ENCODE measurements at places on chromosomes 1 and 21. TPM values are rescaled to one million over a fixed set of nuclear protein-coding genes. Genes with fewer than 3 reads are reported as not detected.

Gene RIMKLA
- total RNA-seq = 5.3 TPM

Gene ZNF593OS
- not detected for total RNA-seq

GRCh38 chr21:40602080-40602479, 244.9 kb downstream of the DSCAM start:
- DNase-seq = no peak

Gene LCE6A
- not detected for total RNA-seq

GRCh38 chr1:148318123-148318903, 164.8 kb downstream of the PPIAL4G start:
- DNase-seq = peak; percentile 75

Gene PRAMEF2
- not detected for total RNA-seq

Gene ANGEL2
- total RNA-seq = 46.3 TPM

DNA sequence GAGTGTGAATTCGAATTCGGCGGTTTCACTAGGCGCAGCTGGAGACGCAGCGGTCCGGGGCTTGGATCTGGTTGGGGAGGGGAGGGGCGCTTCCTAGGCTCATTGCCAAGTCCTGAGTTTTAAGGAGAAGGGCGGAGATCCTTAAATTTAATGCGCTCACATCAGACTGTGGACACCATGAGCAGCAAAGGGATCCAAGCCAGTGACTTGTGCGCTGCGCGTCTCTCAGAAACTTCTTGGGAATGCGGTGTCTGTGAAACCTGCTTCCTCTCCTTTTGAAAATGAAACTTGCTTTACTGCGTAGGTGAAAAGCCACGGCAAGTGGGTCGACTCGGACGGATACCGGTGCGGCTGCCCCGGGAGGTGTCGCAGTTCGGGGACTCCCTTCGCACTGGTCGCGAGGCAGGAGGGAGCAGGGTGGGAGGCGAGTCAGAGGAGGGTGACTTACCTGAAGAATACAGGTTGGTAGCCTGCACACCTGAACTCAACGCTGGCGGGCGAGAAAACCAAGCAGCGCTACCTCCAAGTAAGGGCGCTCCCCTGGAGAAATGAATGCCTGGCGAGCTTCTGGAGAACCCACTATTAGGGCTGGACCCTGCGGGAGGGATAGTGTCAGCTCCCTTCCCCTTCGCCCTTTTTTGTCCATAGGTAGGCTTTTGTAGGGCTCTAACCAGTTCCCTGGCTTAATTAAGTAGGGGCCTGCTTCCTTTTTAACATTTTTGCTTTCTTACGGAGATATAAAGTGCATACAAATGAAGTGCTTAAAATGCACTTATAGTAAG, 992 bp downstream of the TENT5C start:
- DNase-seq = peak; percentile 51

Gene SIM2
- 0.18 TPM for total RNA-seq

DNA sequence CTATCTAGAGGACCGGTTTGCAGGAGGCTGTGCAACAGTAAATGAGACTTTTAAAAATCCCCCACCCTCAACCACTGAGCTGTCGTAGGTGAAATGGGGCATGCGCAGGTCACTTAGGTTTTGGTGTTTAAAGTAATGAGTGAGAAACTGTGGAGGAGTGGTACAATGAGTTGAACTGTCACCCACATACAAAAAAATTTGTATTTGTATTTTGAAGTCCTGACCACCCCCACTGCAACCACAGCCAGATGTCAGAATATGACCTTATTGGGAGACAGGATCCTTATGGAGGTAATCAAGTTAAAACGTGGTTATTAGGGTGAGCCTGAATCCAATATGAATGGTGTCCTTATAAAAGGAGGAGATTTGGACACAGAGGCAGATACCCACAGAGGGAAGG, 1.6 kb upstream of the IRF6 start:
- DNase-seq = no peak

Gene BLZF1
- 11.8 TPM for total RNA-seq

Gene LMX1A
- total RNA-seq = not detected

Gene NBPF3
- 4.3 TPM for total RNA-seq

- no peak for DNase-seq
Observed at GRCh38 chr1:178533121-178533946, 20.4 kb downstream of the TEX35 start.

DNA sequence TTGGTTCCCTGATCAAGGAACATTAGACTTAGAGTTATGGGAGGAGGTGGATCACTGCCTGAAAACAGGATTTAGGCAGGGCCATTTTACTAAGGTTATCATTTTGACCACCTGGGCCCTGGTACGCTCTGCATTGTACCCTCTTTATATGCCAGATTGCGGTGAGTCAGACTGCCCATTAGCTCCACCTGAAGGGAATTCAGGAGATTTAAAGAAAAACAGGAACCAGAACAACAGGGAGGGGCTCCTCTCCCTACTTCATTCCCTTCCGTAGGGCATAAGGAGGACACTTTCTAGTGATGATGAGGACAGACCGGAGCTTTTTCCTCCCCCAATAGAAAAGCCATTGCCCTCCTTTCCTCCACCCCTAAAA, 20.6 kb upstream of the ITLN1 start:
- no peak for DNase-seq

Gene WNT3A
- not detected for total RNA-seq

Gene PROX1
- total RNA-seq = not detected

- no peak for DNase-seq
Observed at GRCh38 chr21:40271164-40271563, 403.9 kb downstream of the PCP4 start.

GRCh38 chr1:157108448-157108847, 8.8 kb upstream of the ETV3L start:
- no peak for DNase-seq

Gene PAQR6
- 7.1 TPM for total RNA-seq

Gene BARHL2
- total RNA-seq = not detected

DNA sequence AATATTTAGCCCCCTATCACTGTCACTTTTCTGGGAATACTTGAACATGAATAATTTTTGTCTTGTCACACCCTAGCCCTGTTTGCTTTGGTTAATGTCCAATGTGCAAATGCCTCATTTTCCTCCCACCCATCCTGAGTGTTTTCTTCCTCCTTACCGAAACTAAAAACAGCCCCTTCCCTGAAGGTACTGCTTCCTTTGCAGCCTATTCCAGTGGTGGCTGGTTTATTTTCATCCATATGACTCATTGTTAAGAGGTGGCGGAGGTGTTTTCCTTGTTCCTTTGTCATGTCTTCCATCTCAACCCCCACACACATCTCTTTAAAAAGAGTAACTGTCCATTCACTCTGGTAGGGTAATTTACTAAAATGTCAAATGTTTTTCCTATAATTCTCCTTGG, 40.4 kb downstream of the CD55 start:
- no peak for DNase-seq

Gene S100A12
- total RNA-seq = not detected

DNA sequence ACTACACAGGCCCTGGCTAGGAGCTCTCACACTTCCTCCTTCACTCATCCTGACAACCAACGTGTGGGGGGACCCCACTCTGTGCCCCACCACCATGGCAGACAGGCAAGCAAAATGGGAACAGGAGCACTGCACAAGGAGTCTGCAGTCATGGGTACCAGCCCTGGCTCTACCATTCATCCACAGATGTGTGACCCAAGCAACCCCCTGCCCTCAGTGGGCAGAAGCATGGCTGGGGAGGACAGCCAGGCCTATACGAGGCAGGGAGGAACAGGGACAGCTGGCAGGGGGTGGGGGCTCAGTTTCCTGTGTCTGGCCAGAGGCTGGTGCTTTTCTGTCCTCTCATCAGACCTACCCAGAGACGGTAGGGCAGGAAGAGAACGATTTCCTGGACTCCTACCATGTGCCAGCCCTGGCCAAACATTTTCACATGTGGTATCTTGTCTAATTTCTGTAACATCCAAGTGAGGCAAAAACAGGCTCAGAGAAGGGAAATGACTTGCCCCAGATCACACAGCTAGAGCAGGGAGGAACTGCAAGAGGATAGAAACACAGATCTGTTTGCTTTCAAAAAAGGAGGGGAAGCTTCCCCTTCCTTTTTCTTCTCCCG, 178.0 kb downstream of the HIVEP3 start:
- no peak for DNase-seq

DNA sequence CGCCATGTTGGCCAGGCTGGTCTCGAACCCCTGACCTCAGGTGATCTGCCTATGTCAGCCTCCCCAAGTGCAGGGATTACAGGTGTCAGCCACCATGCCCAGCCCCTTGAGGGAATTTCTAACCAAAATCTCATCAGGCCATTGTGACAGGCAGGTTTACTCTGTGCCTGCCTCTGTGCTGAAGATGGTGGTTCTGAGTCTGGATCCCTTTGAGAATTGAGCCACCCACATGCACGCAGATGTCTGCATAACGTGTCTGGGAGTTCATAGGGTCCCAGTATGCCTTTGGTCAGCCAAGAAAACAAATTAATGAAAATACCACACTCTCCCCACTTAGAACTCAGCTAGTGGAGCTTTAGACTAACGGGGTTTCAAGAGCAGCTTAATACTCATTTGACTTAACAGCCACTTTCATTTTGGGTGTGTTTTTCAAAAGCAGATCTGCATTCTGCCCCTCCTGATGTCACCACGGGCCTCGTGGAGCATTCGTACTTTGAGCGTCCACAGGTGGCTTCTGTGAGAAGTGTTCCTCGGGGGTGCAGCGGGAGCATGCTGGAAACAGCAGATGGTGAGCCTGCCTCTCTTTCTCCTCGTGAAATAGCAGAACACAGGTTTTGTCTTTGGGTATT, 45.3 kb downstream of the DIP2A start:
- no peak for DNase-seq

DNA sequence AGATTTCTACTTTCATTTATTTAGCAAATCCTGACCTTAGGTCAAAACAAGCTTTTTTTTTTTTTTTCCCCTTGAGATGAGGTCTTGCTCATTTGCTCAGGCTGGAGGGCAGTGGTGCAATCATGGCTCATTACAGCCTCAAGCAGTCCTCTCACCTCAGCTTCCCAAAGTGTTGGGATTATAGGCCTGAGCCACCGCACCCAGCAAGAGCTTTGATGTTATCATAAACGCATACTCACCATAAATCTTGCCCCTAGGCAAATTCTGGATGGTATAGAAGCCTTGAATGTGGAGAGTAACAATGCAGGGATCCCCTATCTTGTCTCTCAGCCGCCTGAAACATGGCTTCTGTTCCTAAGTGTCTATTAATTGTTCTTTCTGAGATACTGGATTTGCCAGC, 24.8 kb upstream of the CLDN8 start:
- DNase-seq = no peak

DNA sequence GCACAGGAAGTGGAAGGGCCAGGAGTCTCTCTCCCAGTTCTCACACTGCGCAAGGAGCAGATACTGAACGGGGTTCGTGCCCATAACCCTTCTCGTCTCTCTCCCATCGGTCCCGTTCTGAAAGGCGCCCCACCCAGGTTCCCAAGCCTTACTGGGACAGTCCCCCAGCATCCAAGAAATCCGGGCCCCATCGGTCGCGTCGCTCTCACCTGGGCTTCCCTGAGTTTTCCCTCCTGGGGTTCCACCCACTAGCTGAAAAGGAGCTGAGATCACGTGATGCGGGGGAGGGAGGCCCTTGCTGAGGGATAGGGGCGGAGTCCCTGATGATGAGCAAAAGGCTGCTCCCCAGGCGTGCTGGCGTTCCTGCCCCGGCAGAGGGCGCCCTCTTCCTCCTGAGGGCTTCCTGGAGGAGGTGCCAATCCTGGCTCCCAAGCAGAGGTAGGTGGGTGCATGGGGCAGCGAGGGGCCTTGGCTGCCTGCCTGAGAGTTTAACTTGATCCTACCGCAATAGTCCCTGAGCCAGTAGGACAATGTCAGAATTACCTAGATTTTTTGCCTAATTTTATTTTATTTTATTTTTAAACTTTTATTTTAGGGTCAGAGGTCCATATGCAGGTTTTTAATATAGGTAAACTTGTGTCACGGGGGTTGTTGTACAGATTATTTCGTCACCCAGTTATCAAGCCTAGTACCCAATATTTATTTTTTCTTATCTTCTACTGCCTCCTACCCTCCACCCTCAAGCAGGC, at the start of gene SPOCD1:
SPOCD1 (minus strand) TSS at position 271 of the 749 bp plus-strand sequence. CDS start 689 bp downstream, outside the sequence.
- peak; percentile 77 for DNase-seq

Gene HES5
- not detected for total RNA-seq

Gene OR10Z1
- not detected for total RNA-seq

DNA sequence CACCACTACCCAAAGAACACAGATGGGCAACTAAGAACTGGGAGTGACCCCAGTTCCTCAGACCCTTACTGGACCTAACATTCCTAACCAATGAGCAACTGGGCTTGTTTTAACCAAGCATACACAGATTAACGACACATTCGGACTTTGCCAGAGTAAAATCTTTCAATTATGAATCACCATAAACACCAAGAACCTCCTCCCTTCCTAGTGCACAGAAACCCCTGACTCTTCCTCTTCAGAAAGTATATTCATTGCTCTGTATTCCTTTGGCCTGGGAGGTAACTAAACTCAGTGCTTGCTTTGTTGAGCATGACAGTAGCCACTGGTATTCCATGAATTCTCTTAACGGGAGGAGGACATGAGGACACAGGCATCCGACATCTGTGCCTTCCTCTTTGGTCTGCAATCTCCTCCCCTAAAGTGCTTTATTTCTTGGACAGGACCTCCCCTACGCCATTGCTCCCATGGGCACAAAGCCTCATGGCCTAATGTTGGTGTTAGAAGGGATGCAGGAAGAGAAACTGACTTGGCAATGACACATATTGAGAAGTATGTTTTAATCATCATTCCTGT, 42.7 kb downstream of the SEC16B start:
- no peak for DNase-seq

Gene NASP
- 265 TPM for total RNA-seq

- no peak for DNase-seq
Observed at GRCh38 chr21:42566524-42567213, 53.0 kb downstream of the SLC37A1 start.

DNA sequence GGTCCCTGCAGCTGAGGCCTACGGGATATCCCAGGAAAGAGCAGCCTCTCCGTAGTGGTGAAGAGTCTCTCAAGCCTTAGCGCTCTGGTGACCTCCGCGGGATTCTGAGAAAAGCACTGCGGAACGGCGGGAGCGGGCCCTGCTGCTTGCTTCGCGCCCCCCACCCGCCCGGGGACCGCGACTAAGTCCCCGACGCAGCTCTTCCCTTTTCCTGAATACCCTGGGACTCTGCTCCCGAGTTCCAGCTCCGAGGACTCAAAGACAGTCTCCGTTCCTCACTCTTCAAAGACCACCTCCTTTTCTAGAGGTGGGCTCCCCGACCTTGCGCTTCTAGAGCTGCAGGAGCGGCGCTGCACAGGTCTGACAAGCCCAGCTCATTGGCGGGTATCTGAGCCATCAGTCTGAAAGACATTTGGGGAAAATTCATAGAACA, 3.6 kb upstream of the PRRX1 start:
- no peak for DNase-seq

DNA sequence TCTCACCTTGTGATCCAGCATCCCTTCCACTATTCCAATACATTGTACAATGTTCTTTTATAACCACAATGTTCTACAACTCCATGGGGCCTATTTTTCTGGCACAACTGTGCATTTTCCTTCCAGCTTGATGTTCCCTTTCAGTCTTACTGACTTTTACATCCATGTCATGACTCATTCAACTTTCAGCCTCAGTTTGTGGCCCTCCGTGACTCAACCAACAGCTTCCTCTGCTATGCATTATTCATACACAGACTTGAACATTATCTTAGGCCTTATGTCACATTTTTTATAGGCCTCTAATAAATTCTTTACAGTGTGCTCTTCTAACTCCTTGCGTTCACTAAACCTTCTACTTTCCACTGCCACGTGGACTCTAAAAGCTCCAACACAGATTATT, 119.4 kb upstream of the PRMT6 start:
- no peak for DNase-seq

Gene FAM177B
- not detected for total RNA-seq

Data from activated T-helper 2 cell treated with anti-CD3 and anti-CD28 coated beads, Interferon-gamma antibody, Interleukin-2, Interleukin-4, amounts not matched to agents 10 μg/mL and 5 μg/mL and 100 μg/mL, durations not matched to agents 14 hours and 24 hours and 36 hours (primary cell).